ENCODE measurements at places on chromosomes 16 and 17.

GRCh38 chr17:63646488-63646806 is 24.2 kb downstream of the MAP3K3 start:
- DNase-seq = no peak

GRCh38 chr17:35865412-35866340 is 3.0 kb downstream of the HEATR9 start:
- no peak for DNase-seq

- DNase-seq = no peak
These were observed 39.3 kb upstream of the IRX5 start for GRCh38 chr16:54891346-54891745.

DNA sequence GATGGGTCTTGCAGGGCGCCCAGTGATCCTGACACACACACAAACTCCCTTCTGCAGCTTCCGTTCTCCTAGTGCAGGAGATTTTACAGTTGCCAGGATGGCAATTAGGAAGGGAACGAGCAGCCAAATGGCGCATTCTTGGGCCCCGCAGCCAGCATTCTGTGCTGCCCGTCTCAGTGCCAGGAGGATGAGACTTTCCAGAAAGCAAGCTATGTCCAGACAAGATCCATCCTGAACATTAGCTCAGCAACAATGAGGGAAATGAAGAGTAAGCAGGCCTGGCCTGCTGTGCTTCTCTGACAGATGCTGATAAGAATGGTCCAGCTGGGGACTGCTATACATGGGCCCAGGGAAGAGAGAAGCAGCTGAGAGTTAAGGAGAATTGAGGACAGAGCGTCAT is 16.5 kb downstream of the SPPL2C start:
- no peak for DNase-seq

GRCh38 chr16:85395207-85395912 is 217.8 kb upstream of the GSE1 start:
- DNase-seq = peak; percentile 8

GRCh38 chr17:41369023-41369422 is 590 bp downstream of the KRT33B start:
- no peak for DNase-seq

DNA sequence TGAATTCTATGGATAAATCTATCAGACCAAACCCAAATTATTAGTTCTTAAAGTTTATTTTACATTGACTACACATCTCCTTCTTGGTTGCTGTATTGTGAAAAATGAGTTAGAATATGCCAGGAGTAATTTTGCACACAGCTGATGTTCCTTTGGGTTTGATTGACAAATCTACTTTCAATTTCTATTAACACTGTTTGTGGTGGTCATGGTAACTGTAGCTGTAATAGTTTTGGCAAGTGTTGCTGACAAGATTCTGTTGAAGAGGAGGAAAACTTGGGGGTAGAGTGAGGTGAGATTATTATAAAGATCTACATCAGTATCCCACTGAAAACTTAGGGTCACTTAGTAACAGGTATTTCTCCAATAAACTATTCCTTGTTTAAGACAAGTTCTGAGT is 30.3 kb downstream of the MRTFB start:
- DNase-seq = no peak

- DNase-seq = no peak
These were observed 533.4 kb downstream of the KCNJ2 start for GRCh38 chr17:70702683-70703255.

DNA sequence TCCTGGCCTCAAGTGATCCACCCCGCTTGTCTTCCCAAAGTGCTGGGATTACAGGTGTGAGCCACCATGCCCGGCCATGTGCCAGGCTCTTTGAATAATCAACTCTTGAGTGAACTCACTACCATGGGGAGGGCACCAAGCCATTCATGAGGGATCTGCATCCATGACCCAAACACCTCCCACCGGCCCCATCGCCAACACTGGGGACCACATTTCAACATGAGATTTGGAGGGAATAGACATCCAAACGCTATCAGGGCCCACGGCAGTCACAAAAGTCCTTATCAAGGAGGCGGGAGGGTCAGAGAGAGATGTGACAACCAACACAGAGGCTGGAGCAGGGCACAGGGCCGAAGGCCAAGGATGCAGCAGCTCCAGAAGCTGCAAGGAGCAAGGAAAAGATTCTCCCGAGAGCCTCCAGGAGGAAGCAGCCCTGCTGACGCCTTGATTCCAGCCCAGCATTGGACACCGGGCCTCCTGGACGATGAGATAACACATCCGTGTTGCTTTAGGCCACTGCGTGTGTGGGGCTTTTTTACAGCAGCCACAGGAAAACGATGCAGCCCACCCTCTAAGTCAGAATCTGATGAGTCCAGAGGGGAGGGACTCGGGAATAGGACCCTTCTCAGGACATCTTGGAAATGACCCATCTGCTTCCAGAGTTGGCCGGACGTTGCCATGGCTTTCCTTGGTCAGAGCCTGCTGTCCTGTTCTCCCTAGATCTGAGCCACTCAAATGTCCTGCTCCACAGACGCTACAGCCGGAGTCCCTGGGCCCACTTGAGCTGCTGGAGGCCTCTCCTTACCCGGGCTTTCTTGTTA is 47.3 kb upstream of the CMIP start:
- DNase-seq = no peak

- DNase-seq = no peak
These were observed at the start of gene EVI2B for GRCh38 chr17:31313982-31314781. EVI2B (minus strand) TSS chr17:31314054; CDS start chr17:31305609, 8,445 bp downstream.

GRCh38 chr16:54076006-54076504 is 210.5 kb downstream of the IRX3 start:
- DNase-seq = no peak

DNA sequence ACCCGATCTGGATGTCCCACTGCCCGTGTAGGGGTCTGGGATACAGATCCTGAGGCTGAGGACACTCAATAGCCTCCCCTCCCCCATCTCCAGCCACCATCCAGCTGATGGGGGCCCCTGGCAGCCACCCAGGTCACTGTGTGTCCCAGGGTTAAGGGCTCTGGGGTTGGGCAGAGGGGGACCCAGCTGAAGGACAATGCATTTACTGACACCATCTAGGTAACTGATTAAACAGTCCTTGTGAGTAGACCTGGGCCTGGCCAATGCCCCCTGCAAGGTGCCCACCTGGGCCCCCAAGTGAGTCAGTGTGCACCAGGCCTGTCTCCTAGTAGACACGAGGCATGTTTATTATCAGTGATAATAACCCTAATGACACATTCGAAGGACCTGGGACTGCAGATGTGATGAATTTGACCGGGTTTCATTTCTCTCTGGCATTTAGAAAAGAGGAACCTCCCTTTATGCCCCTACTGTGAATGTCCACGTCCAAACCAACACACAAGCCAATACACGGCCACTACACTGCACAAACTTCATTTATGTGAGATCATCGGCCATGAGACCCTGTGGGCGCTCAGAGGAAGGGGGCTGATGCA is 261.9 kb upstream of the FOXF1 start:
- no peak for DNase-seq
